ENCODE measurements at places on chromosomes 5 and 9.
A peak's percentile ranks its signal among the peaks of the same experiment; 100 is the strongest.

DNA sequence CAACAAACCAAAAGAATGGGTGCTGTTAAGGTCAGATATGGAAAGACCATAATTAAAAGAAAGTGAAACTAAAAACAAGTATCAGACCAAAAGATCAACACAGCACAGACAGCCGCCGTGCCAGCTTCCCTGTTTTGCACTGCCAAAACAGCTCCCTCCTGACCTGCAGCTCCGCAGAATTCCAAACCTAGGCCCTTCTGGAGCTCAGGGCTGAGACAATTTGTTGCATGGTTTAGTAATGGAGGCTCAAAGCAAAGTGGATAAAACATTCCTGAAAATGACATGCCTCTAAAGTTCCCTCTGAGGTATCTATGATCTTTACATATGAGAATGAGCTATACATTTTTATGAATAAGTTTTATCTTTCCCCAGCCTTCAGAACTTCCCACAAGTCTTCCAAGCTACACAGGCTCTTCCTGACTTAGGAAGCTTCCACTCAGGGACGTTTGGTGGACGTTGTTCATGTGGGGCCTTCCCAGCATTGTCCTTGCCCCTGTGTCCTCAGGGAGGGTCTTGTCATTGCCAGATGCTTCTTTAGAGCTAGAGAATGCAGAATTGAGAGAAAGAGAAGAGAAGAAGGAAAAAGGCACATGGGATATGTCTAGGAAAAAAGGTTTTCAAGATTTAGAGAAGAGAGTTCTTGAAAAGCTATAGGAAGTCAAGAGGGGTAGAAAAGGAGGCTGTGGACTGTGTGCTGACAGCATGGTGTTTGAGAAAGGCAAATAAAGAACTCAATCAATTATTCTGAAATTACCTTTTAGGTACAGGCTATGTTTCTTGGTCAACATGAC is 28.4 kb upstream of the SSBP2 start:
- DNase-seq = peak; percentile 6

GRCh38 chr5:133316346-133317343 is 264.8 kb downstream of the HSPA4 start:
- no peak for DNase-seq

- no peak for DNase-seq
Measured at GRCh38 chr9:124453586-124454191, 3.4 kb downstream of the ADGRD2 start.

DNA sequence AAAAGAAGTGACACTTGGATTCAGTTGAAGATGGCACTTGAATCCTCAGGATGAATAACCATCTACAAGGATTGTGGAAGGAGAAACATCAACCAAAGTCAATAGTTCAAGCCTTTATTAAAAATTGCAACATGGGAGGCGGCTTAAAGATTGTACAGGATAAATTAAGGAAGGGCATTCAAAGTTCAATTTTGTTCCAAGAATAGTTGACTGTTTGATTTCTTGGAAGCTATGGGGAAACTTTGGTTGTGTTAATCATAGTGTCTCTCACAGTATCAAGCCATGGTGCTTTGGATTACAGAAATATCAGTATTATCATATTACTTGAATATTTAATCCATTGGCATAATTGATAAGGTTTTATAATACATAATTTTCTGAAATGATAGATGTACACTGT is 1844.3 kb downstream of the MAT2B start:
- no peak for DNase-seq

DNA sequence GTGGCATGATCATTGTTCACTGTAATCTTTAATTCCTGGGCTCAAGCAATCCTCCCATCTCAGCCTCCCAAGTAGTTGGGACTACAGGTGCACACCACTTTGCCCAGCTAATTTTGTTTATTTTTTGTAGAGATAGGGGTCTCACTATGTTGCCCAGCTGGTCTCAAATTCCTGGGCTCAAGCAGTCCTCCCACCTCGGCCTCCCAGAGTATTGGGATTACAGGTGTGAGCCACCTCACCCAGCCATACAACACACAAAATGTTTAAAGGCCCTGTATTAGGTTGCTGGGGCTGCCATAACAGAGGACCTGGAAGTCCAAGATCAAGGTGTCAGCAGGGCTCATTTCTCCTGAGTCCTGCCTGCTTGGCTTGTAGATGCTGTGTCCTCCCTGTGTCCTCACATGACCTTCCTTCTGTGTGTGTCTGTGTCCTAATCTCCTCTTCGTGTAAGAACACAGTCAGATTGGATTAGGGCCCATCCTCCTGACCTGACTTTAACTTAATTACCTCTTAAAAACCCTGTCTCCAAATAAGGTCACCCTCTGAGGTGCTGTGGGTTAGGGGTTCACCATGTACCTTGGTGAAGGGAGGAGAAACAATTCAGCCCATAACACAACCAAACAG is 5.4 kb downstream of the UBE2QL1 start:
- DNase-seq = no peak

DNA sequence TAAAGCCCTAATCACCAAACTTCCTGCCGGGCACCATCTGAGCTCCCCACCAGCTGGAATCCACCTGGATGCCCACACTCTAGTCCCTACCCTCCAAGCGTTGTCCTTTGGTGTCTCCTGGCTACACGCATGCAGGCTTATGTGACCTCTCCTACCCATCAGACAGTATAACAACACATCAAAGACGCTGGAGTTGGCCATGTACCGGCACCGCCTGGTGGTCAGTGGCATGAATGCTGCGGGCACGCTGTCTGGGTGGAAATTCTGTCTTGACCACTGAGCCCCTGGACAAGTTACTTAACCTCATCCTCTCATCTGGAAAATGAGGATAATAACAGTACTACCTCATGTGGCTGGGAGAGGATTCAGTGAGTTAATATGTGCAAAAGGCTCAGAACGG is 23.4 kb upstream of the CORO2A start:
- DNase-seq = no peak

- DNase-seq = no peak
Measured at GRCh38 chr9:20988061-20988460, 43.4 kb downstream of the HACD4 start.

DNA sequence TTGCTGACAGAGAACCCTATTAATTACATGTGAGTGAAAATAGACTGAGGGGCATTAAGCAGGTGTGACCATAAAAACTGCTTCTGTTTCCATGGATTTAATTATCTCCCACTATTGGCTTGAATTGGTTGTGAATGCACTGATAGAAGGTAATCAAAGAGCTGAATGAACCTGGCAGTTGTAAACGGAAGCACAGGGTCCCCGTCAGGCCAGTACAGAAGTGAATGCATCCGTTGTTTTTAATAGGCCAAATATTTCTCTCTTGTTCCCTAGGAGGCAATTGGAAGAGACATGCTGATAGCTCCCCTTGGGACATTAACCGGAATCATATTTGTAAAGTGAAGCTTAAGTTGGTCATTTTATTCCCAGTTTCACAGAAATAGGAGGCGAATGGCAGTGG is 147.0 kb downstream of the CAVIN4 start:
- no peak for DNase-seq

GRCh38 chr5:102755686-102756371 is 724 bp downstream of the PAM start:
- no peak for DNase-seq

- DNase-seq = no peak
Measured at GRCh38 chr9:37998881-37999587, 70.0 kb downstream of the SHB start.

DNA sequence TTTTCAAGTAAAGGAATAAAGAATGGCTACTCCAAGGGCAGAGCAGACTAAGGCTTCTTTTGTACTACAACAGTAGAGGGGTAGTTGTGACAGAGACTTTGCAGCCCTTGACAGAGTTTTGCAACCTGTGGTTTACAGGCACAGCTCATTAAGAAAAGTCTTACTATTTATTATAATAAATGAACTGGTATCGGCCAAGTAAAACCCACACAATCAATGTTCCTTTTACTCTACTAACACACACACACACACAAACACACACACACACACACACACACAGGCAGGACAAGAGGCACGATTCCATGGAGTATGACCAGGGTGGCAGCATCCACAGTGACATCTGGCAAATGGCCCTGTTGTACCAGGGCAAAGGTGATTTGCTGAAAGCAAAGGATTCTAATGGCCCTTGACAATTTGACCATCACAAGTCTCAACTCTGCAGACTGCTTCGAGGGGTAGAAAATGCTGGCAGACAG is 59.1 kb upstream of the GOLPH3 start:
- no peak for DNase-seq

- DNase-seq = no peak
Measured at GRCh38 chr5:162512935-162513565, 445.5 kb downstream of the GABRG2 start.

Measured in esophagus squamous epithelium (tissue), 5 donors.